ENCODE measurements at places on chromosomes 7 and 10.
A peak's percentile ranks its signal among the peaks of the same experiment; 100 is the strongest.

DNA sequence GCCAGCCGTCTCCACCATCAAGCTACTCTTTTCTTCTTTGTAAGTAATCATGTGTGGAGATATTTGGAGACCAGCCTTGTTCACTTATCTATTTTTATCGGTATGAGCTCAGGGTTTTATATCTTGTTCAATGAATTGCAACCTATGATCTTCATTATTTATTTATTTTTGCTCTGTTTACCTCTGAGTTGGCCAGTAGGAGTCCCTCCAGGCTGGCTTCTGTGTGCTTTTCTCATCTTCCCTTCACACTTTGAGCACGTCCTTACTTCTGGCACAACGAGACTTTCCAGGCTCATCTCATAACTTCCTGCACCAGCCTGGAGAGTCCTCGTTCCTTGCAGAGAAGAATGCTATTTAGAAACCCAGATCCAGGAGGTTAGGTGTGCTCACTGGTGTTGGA, 375.8 kb upstream of the PODXL start:
- no peak for DNase-seq

GRCh38 chr7:147079921-147080420, 963.4 kb downstream of the CNTNAP2 start:
- peak; percentile 49 for DNase-seq

DNA sequence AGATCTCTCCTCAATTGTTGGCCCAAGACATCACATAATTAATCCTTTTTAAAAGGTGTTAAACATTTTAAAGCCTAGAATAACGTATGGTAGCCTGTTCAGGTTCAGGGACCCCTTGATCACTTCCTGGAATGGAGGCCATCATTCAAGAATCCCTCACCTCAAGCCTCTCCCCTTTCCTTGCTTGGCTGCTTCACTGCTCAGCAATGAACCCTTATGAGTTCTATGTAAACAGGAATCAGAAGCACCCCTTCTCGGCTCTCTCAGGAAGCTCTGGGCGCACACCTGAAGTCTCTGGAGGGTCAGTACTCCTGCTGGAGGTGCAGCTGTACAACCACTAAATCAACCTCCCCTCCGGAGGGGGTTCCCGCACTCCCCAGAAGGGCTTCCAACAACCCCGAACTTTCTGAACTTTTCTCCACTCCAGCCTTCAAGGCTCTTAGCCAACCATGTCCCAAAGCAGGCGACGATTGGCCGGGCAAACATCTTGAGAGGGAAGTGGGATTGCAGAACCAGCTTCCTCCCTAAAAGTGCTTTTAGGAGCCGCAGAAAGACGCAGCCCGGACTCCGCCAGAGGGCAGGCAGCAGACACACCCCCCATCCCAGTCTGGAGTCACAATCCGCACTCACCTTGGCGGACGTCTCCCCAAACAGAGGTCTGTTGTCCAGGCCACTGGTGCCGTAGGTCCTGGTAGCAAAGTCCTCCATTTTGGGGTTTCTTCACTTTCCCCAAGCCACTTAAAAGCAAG, 562 bp downstream of the TMEM243 start:
- no peak for DNase-seq

DNA sequence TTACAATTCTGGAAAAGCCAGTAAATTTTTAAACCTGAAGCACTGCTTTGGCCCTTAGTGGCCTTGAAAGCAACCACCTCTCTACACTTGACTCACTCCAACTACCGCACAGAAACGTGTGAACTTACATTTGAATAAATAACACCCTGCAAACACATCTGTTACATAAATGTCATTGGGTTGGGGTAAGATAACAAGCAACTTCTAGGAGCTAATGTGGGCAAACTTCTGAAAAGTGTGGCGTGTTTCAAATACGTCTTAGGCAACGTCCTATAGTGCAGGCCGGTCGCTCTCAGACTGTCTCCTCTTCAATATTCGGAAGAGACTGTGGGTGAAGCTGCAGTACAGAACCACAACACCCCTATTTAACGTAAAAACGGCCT, 474 bp downstream of the ORC5 start:
- DNase-seq: no peak

- DNase-seq: no peak
Observed at GRCh38 chr10:116112232-116113231, 160.5 kb downstream of the GFRA1 start.

GRCh38 chr10:17237915-17238444, 9.9 kb downstream of the VIM start:
- no peak for DNase-seq

GRCh38 chr10:104711302-104711721, 70.2 kb downstream of the SORCS3 start:
- no peak for DNase-seq

- no peak for DNase-seq
Observed at GRCh38 chr7:103766660-103767059, 222.8 kb downstream of the RELN start.

DNA sequence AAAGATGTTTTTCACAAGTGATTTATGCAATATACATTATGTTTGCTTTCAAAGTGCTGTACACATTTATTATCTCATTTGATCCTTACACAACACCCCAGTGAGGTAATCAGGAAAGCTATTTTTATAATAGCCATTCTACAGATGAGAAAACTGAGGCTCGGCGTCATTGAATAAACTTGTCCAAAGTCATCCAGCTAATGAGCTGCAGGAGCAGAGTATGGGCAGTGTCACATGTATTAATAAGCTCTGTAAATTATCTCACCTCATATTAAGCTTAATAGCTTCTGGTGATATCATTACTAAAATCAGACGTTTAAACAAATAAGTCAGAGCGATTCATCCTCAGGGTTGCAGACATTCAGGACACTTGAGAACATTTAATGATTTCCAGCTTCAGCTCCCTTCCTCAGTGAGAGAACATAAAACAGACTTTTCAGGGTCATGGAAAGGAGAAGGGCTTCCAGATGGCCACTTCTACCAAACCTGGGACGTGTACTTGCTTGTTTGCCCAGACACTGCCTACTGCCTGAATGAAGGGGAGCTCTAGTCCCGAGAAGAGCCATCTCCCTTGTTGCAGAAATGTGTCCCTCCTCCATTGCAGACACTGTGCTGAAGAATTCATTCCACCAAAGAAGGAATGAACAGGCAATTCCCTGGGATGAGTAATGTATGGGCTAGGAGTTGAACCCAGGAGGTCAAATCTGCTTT, 20.5 kb upstream of the FZD1 start:
- DNase-seq: no peak

DNA sequence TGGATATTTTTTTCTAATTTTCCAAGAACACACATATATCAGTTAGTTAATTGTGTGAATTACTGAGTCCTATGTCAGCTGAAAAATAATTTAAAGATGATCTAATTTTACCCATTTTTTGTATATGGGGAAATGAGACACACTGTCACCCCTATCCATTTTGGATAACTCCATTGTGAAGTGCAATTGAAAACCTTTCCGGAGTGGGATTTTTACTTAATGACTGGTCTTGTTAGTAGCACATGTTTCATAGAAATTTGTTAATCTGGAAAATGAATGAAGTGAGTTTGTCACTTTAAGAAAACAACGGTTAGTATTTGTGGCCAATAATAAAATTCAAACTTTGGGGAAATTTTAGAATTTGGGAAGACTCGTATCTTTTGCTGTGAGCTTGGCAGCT, 2.0 kb downstream of the GARS1 start:
- no peak for DNase-seq

GRCh38 chr7:149869867-149870266, 3.9 kb upstream of the ATP6V0E2 start:
- DNase-seq: no peak
